Fibroblast of mammary gland (primary cell): ENCODE measurements at places on chromosomes 4 and X.

DNA sequence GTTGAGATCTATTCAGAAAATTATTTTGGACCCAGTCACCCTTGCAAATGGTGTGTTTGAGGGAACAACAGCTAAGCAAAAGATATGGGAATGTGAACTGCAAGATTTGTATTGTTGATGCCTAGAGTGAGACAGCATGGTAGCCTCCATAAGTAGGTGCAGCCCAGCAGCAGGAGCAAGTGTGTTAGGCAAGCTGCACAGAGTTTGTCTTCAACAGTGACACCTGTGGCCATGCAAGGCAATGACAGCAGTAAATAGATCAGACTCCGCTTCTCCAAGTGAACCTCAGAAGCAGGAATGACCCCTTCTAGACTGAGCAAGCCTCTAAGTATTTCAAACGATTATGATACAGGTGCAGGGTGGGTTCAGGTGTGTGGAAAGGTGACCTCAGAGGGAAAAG is 133.4 kb upstream of the MSX1 start:
- no peak for DNase-seq

DNA sequence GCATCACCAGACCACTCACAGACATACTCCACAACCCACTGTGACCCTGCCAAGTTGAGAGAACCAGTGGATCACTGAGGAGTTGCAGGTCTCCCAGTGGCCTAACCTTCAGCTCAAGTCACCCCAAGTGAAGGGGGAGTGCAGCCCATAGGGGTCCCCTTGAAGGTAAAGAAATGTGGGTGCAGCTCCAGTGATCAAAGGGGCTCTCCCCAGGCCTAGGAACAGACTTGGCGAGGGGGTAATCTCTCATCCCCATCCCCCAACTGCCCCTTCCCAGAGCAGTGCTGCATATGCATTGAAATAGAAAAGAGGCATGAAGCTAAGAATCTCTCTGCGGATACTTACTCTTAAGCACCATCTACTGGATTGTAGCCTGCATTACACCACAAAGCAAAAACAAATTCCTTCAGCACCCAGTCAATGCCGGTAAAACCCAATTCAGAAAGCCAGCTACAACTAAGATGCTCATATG is 27.0 kb downstream of the MAGEE1 start:
- peak; percentile 22 for DNase-seq

DNA sequence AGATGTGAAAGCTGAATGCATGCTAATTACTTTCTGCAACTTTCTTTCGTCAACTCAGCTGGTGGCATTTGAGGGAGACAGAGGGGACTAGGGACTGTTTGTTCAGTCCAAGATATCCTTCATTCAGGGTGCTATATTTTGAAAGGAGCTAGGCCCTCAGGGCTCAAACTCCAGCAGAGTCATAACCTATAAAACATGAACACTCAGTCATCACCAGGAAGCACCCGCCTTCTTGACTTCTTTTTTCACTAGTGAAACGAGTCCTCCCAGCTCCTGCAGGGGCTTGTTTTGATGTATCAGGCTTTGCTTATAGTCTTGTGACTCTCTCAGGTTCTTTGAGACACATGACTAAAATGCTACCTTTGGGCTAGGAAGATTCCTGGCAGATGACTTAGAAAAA is 230.6 kb downstream of the PCDH7 start:
- no peak for DNase-seq

- DNase-seq, result peak; percentile 25
Observed at GRCh38 chr4:4694296-4694772, 152.5 kb upstream of the STX18 start.

- peak; percentile 36 for DNase-seq
Observed at GRCh38 chr4:52172166-52172565, 121.1 kb downstream of the SPATA18 start.

DNA sequence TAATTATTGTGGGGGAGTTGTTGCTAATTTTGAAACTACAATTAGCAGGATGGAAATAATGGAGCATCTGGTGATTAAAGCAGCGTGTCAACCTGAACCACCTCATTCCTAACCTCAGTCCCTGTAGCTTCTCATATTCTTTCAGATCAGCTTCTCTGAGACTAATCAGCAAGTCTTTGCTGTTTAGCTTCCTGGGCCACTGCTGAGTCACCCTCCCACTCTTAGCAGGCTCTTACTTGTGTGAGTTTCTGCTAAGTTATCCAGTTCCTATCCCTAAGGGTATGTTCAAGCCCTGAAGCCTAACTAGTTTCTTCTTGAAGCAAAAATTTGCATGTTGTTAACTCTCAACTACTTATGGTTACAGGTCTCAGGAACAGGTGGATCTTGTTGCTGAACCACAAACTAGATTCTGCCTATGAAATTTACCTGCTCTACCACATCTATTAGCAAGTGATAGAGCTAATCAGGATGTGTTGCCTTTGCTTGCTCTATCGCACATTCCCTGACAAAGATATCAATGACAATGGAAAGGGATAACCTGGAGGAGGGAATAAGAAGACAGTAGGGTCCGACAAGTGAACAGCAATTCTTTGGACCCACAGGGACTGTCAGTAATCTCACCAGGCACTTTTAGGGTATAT is 134.2 kb downstream of the EIF4E start:
- DNase-seq, result peak; percentile 44

DNA sequence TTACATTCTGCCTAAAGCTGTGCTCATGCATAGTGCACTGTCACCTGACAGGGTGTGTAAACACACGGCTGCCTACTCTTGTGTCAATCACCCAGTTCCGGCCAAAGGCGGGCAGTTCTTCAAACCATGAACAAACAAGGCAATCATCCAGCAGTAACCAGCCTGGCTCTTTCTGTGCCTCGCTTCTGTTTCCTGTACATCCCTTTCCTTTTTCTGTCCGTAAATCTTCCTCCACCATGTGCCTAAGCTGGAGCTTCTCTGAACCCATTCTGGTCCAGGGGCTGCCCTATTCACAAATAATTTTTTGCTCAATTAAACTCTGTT is 60.8 kb upstream of the CBR4 start:
- peak; percentile 9 for DNase-seq

GRCh38 chrX:17860179-17860780 is 818 bp downstream of the RAI2 start:
- no peak for DNase-seq

DNA sequence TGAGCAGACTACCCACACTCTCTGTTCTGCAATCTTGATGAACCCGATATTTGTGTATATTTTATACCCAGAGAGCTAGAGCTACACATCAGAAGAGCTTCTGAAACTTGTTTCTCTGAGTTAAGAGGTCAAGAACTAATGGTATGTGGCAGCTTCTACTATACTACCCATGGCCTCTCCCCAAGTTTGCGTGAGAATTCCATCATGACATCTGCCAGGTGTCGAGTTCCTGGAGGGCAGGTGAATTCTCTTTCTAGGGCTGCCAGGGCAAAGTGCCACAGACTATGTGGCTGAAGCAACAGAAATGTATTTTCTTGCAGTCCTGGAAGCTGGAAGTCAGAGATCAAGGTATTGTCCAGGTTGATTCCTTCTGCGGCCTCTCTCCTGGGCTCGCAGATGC is 4.4 kb downstream of the SORCS2 start:
- no peak for DNase-seq

- DNase-seq, result no peak
Observed at GRCh38 chr4:32203340-32203739, 1483.2 kb downstream of the PCDH7 start.

DNA sequence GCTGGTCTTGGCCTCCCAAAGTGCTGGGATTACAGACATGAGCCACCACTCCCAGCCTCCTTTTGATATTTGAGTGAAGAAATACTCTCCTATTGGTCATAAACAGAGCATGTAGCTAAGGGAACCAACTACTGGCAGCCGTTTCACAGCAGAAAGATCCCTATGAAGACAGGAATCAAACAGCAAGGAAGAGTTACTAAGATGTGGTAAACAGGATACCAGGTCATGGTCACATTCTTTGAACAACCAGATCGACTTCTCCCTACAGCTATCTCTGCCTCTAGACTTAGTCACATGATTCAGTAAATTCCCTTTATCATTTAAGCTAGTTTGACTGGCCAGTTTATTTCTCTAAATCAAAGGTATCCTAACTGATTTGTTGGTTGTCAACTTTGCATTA is 9.0 kb upstream of the HNRNPD start:
- DNase-seq, result no peak

DNA sequence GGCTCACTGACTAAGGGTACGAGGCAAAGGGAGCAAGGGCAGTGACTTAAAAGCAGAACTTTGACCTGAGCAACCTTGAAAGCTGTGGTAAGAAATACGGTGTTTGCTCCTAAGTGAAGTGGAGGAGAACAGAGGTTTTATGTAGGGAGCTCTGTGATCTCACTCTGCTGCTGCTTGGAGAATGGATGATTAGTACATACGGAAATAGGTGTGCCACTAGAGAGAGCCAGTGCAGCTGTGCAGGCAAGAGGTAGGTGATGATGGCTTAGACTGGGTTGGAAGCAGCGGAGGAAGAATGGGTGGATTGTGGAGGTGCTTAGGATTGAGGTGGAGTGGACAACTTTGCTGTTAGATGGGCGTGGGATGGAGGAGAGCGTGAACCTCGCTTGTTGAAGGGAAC is 85.0 kb downstream of the FAM193A start:
- DNase-seq, result no peak
